ENCODE measurements at places on chromosomes 16 and 17.
A peak's percentile ranks its signal among the peaks of the same experiment; 100 is the strongest.

- no peak for DNase-seq
Measured at GRCh38 chr17:67272312-67273047, 27.5 kb upstream of the HELZ start.

DNA sequence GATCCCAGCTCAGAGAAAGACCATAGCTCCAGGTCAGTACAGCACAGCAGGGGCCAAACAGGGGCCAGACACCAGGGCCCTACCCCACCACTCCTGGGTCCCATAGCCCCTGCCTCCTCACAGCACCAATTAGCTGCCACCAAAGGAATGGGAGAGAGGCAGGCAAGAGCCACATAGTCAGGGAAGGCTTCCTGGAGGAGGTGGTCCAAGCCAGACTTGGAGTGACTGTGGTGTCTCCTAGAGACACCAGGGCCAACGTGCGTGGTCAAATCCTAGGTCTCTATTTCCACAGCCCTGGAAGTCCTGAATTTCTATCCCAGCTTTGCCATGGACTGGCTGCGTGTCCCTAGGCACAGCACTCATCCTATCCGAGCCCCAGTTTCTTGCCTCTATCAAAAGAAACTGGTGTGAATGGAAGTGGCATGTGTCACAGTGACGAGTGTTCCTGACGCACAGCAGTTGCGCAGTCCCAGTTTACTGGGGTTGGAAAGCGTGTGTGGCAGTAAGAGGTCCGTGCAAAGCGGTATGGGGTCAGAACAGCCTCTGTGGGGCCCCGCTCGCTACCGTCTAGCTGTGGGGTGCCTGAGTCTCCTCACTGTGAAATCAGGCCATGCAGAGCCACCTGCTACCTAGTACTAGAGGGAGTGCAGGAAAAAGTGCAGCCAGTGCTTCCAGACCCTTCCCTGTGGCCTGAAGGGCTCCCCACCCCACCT, 23.5 kb downstream of the KCNJ12 start:
- DNase-seq: no peak

GRCh38 chr17:74806334-74806733, 30.2 kb upstream of the NAT9 start:
- DNase-seq: no peak

DNA sequence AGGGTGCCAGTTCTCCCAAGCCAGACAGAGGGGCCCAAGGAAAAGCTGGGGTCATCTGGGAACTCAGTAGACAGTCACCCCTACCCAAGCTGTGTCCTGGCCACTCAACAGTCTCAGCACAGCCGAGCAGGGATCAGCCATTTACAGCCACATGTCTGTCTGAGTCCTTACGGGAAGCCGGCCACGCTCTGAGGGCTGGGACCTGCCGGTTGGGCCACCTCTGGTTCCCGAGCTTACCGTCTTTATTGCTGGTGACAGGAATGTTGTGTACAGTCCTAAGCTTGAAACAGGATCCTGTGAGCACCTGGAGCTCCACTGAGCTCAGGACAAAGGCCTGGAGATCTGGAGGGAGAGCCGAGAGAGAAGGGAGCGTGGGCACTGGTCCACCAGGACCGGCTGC, 59.8 kb downstream of the TIMM22 start:
- no peak for DNase-seq

DNA sequence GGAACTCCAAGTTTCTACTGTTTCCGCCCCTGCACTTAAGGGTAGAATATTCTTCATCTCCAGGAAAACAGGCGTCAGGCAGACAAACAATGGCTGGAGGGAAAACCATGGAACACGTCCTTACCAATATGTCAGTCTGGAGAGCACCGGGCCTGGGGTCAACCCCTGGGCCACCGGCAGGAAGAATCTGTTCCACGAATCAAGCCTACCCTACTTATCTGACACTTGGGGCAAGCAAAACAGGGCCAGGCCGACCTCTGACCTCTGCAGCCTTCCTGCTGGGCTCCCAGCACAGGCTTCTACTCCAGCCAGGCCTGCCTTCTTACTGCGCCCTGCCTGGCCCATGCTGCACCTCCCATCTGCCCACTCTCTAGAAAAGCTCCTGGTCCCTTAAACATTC, 10.1 kb downstream of the VAC14 start:
- no peak for DNase-seq

DNA sequence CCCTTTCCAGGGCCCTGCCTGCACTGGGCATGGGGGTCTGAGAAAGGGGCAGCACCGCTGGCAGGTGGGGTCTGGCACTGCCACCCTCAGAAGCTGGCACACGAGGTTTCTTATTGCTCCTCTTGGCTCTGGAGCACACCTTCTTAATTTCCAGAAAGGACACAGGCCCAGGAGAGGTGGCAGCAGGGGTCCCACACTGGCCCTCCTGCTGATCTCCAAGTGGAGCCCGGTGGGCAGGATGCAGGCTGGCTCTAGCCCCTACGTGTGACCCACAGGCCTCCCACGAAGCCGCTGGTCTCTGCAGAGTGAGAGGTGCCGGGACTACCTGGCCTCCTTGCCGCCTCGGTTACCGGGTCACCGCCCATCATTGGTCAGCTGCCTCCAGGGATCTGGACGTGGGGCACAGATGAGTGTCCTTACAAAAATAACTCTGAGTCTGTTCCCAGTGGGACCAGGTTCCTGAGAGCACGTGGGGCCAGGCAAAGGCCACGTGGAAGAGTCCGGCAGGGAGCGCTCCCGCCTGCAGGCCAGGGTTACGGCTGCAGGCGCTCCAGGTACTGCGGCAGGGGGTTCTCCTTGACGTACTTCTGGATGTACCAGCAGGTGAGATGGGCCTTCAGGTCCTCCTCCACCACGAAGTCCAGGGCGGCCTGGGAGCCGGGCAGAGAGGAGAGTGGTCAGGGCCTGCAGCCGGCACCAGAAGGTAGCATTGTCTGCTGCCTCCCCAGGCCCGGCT, 10.3 kb downstream of the NATD1 start:
- DNase-seq: no peak

GRCh38 chr16:57802341-57803133, at the start of gene KIFC3:
TSS of gene KIFC3 (minus strand) at chr16:57802491. CDS start at chr16:57798243, 4,248 bp downstream.
- peak; percentile 35 for DNase-seq

DNA sequence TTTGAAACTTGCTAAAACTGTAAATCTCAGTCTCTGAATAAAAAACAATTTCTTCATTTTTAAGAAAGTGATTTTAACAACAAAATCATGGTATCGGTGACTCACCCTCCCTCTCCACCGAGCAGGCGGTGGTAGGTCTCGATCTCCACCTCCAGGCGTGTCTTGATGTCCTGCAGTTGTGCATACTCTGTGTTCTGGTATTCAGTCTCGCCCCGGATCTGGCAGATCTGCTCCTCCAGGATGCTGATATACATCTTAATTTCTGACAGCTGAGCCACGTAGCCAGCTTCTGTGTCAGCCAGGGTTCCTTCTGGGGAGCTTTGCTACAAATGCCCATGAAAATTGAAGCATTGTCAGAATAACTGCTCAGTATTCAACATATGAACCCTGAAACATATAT, 15.4 kb upstream of the KRT24 start:
- no peak for DNase-seq

DNA sequence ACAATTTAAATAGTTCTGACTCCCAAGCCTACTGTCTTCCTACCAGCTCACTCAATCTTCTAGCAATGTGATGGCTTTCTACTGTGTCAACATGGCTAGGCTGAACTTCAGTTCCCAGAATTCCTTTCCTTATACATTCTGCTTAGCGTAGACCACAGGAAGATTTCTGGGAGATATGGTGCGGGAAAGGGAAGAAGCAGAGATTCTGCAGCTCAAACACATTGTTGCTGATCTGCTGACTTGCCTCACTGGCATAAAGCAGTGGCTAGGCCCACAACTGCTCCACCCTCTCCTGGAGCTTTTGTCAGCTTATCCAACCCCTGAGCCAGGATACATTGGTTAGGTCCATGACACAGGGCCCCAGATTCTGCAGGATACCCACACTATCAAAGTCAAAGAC, 58.8 kb downstream of the GAS7 start:
- DNase-seq: no peak

- DNase-seq: no peak
Measured at GRCh38 chr16:73433731-73434307, 385.9 kb upstream of the ZFHX3 start.

DNA sequence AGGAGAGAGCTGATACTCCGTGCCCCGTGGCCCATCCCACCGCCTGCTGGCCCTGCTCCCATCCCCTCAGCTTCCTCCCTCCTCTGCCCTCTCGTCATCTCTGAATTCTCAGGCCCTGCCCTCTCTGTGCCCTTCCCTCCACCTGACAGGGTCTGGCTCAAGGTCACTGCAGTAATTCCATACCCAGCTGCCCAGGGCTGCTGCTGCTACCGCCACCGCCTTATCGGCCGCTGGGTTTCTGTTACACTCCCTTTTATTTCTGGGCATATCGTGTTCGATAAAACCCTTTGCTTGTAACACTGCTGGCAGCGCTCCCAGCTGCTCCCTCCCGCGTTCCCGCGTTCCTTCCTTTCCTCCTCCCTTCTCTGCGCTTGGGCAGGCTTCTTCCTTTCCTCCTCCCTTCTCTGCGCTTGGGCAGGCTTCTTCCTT, 1.2 kb downstream of the EPN3 start:
- no peak for DNase-seq

- DNase-seq: no peak
Measured at GRCh38 chr17:72591289-72592241, 470.7 kb downstream of the SOX9 start.

GRCh38 chr16:86901483-86901882, 323.1 kb downstream of the FOXL1 start:
- no peak for DNase-seq

DNA sequence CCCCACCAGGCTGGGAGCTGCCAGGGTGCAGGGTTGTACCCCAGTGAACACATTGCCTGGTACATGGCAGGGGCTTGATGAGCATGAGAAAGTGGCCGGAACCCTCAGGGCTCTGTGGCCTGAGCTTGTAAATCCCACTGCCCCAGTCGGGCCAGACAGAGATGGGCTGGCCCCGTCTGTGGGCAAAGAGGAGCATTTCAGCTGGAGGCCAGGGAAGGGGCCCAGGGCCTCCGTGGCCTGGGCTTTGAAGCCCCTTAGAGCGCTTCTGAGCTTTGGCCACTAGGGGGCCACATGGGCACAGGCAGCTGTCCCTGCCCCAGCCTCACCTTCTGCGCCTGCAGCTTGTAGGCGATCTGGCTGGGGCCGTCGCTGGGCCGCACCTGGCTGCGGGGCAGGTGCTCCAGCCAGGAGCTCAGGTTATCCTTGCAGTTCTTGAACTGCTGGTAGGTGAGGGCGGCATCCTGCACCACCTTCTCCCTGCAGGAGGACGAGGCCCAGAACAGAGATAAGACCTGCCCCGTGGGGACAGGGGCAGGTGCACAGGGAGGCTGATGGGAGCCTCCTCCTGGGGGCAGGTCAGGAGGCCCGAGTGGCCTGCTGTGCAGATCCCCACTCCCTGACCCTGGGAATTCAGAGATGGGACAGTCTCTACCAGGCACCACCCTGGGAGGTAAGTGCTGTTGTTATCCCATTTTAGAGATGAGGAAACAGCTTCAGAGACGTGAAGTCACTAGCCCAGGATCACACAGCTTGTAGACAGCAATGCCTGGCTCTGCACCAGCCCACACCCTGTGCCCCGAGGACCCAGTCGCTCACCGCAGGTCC, 12.8 kb downstream of the EVPL start:
- peak; percentile 73 for DNase-seq

- no peak for DNase-seq
Measured at GRCh38 chr17:43938838-43939182, 3.5 kb downstream of the PPY start.

- peak; percentile 86 for DNase-seq
Measured at GRCh38 chr16:2537451-2538379, at the start of gene PDPK1. TSS of gene PDPK1 (plus strand) at chr16:2538021. CDS start at chr16:2538113, 92 bp downstream.

All from stimulated activated CD4-positive, alpha-beta T cell treated with anti-CD3 and anti-CD28 coated beads, Interleukin-12 subunit alpha, Interleukin-12 subunit beta, amount 100 ng/mL, for 24 hours (primary cell).